ENCODE measurements at places on chromosomes 7 and 10.

DNA sequence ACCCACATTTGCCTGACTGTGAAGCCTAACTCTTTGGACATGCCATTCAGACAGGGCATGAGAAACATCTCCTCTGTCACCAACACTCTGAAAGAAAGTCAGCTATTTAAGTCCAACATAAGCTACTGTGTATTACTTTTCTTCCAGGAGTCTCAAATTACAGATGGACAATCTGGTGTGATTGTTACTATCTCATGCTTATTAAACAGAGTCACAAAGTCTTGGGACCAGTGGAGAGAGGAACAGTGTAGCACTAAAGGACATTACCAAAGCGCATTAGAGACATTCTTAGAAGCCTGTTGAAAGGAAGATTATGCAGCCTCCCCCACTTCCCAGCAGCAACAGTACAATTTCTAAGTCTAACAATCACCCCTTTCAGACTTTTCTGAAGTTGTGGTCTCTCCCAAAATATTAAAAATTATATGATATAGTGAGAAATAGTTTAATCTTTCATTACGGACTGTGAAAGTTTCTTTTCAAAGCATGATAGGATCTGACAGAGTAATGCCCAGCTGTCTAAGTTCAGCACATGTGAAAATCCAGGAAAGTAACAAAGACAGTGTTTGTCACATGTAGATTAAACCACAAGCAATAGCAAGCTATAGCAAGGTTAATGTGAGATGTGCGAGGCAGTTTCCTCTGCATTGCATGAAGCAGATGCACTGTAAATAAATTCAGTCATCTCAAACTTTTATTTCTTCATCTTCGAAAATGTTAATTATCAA lies 280.9 kb upstream of the FZD8 start:
- no peak for DNase-seq

- DNase-seq: no peak
Measured at GRCh38 chr7:140650367-140650766, 9.8 kb upstream of the DENND2A start.

DNA sequence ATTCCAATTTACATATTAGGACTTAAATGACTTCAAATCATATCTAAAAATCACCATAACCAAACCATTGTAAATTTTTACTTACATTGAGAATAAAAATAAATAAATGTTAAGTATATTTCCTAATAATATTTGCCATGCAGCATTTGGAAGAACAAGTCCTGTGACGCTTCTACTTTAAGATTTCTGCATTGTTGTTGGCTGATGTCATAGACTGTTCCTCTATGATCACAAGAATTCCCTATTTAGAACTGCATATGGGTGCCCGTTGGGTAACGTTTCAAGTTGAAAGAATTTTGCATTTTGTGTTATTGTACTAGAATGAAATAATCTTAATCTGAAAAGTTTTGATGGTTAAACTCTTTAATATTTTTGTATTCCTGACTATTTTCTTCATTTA lies 5.1 kb upstream of the ITGB1 start:
- DNase-seq: peak; percentile 92

DNA sequence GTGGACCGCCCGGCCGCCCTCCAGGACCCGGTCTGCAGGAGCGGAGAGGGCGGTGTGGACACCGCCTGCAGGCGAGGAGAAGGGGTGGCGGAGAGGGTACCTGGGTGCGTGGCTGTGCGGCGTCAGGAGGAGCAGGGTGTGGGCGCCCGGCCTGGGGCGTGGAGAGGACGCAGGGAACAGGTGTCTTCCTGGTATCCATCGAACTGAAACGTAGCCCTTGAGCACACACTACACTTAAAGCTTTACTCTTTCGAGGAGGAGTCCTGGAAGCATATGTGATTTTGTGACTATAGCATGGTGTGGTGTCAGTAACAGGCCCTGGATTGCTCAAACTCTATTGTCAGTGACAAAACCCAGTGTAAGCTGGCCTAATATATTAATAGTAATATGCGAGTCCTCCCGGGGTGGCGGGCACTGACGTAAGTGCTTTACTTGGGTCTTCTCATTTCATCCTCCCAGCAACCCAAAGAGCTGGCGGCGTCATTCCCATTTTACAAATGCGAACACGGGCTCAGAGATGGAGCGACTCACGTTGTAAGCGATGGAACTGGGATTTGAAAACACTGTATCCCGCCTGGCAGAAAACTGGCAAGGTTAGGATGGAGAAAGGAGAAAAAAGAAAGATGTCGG lies 508 bp upstream of the TECPR1 start:
- no peak for DNase-seq

DNA sequence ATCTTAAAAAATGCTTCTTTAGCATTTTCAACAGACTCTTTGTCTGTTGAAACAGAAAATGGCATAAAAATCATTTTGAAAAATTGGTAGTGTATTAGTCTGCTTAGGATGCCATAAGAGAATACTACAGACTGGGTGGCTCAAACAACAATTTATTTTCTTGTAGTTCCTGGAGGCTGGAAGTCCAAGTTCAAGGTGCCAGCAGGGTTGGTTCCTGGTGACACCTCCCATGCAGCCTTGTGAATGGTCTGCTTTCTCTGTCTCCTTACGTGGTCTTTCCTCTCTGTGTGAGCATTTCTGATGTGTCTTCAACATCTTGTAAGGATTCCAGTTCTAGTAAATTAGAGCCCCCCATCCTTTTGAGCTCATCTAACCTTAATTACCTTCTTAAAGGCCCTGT lies 26.1 kb upstream of the RAB11FIP2 start:
- no peak for DNase-seq

GRCh38 chr7:105805447-105806019 lies 70.9 kb downstream of the ATXN7L1 start:
- no peak for DNase-seq

Data from fibroblast of pulmonary artery (primary cell).